ENCODE measurements at places on chromosomes 1 and 21. TPM values are rescaled to one million over a fixed set of nuclear protein-coding genes. Genes with fewer than 3 reads are reported as not detected.

GRCh38 chr1:164565357-164565756, 6.4 kb downstream of the PBX1 start:
- no peak for DNase-seq

- DNase-seq, result no peak
Observed at GRCh38 chr1:100009458-100009857, 39.7 kb downstream of the SLC35A3 start.

DNA sequence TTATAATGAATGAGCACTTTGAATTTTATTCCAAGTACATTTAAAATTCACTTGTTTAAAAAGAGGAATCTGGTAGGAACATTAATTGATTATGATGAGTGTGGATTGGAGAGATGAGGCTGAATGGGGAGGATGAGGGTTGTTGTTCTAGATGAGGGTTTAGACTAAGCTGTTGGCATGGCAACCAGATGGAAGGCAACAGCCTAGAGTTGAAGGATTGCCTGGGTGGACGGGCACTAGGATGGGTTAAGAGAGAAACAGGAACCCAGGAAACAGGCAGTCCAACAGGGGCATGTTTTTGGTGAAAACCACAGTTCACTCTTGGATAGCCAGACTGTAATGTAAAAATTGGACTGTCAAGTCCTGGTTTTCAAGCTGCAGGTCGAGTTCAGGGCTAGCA, 125.5 kb downstream of the CHRM3 start:
- no peak for DNase-seq

Gene OLIG2
- not detected for polyA plus RNA-seq

- no peak for DNase-seq
Observed at GRCh38 chr1:30887485-30888315, 20.9 kb downstream of the SDC3 start.

DNA sequence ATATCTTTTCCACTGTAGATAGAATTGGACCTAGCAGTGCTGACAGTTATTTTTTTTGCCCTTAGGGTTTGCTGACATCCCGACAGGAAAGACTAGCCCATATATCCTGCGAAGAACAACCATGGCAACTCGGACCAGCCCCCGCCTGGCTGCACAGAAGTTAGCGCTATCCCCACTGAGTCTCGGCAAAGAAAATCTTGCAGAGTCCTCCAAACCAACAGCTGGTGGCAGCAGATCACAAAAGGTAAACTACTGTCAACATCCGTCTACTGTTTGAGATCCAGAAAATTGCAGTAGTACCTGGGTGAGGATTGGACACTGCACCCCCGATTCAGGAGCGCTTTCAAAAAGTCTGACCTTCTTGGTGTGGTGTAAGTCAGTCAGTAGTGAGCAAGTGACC, 55.8 kb downstream of the CENPF start:
- DNase-seq, result peak; percentile 39

DNA sequence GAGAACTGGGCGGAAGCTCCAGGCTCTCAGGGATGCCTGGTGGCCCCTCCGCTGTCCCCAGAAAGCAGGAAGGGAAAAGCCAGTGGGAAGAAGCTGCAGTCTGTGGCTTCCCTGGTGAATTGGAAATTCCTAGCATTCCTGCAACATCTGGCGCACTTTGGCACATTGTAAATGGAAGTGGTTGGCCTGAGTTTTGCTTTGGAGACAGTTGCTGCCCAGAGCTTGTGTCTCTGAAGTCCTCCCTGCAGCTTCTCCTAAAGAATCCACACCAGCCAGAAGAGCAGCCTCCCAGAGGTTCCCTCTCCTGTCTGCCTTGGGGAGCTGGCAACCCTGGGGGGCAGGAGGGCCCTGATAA, 48.2 kb downstream of the ARHGEF10L start:
- DNase-seq, result no peak

- DNase-seq, result no peak
Observed at GRCh38 chr1:212967801-212968200, 17.5 kb downstream of the VASH2 start.
